Muscle of leg (tissue), 16 donors: ENCODE measurements at places on chromosomes 2 and 18. TPM values are rescaled to one million over a fixed set of nuclear protein-coding genes. Genes with fewer than 3 reads are reported as not detected.
A peak's percentile ranks its signal among the peaks of the same experiment; 100 is the strongest.

The MYCN gene
- total RNA-seq: 5.9 TPM

The GAD1 gene
- total RNA-seq: 0.35 TPM

The UNC50 gene
- total RNA-seq: 36.5 TPM

The SEH1L gene
- total RNA-seq: 16.6 TPM

GRCh38 chr2:175107146-175107545 is 60.9 kb downstream of the ATF2 start:
- no peak for DNase-seq
- H3K4me3 ChIP-seq: no peak overlapping the region
- H3K27ac ChIP-seq: no peak overlapping the region
- H3K4me1 ChIP-seq: no peaks in the 10 kb centered on the region
- peaks cover 2% of the 10 kb centered on the region for H3K36me3 ChIP-seq

GRCh38 chr2:31002537-31003150 is 135.6 kb downstream of the GALNT14 start:
- H3K4me1 ChIP-seq: no peaks in the 10 kb centered on the region
- H3K36me3 ChIP-seq: no peaks in the 10 kb centered on the region
- no peak for DNase-seq
- no peak overlapping the region for H3K27ac ChIP-seq

GRCh38 chr2:1477196-1478040 is 64.2 kb downstream of the TPO start:
- no peak for DNase-seq
- H3K4me1 ChIP-seq: no peaks in the 10 kb centered on the region
- H3K36me3 ChIP-seq: no peaks in the 10 kb centered on the region
- no peak overlapping the region for H3K4me3 ChIP-seq

DNA sequence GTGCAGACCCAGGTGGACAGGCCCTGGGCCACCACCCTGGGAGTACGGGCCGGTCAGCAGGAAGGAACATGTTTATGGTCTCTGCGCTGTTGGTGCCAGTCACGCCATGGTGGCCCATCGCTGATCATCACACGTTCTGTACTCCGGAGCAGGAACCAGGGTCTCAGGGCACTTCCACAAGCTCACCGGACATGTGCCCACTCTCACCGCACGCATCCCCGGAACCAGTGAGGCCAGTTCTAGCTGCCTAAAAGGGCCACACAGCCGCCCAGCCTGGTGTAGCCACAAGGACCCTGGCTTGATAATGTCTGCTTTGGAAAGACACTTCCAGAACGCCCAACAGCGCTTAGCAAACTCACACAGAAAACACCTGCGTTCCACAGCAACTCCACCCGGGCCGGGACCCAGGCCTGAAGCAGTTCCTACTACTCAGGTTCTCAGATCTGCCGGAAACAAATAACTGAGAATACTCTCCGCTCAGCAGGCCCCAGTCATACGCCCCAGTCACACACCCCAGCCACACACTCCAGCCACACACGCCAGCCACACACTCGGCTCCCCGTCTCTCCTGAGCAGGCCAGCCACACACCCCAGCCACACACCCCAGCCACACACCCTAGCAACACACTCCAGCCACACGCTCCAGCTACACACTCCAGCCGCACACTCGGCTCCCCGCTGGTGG is 123.3 kb downstream of the HDAC4 start:
- no peak for DNase-seq
- peaks cover 4% of the 10 kb centered on the region for H3K36me3 ChIP-seq
- peaks cover 62% of the 10 kb centered on the region for H3K4me1 ChIP-seq
- H3K27me3 ChIP-seq: no peaks in the 10 kb centered on the region
- H3K4me3 ChIP-seq: no peak overlapping the region

DNA sequence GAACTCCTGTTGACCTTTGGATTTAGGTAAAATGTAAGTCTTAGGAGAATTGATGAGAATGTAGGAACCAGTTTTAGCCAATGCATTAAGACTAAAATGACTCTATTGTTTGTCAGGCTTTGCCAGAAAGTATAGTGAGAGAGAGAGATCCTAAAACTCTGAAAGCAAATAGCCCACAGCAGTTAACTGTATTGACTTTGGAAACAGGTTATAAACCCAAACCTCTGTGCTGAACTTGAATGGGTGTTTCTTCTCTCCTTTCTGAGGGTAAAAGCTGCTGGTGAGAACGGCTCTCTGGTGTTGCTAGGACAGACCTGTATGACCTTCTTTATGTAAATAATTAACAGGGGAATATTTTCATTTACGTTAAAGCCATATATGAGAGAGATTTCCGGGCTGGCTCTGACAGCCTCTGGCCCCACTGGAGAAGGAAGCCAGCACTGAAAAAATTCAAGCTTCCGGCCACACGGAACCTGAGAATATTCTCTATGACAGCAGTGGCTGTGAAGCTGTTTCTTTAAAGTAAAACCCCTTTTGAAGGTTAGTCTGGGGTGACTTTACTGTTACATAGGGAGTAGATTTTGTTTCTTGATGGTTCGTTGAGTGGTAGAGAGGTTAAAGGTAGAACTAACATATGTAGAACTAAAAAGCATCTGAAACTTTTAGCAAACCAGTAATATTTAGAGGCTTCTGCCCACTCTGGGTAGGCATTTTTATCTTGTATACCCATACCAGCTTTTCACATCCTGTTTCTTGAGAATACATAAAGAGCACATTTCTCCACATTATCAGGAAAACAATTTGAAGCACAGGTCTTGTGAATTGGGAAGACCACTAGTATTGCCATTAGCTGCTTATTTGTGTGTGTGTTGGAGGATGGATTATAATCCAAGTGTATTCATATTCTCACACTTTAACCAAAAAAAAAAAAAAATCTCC is 123.8 kb downstream of the SPTBN1 start:
- peaks cover 37% of the 10 kb centered on the region for H3K4me1 ChIP-seq
- H3K4me3 ChIP-seq: no peak overlapping the region
- no peaks in the 10 kb centered on the region for H3K27me3 ChIP-seq
- H3K27ac ChIP-seq: peak overlapping the region; percentile 59
- peak; percentile 68 for DNase-seq

- H3K36me3 ChIP-seq: no peaks in the 10 kb centered on the region
- H3K27me3 ChIP-seq: no peaks in the 10 kb centered on the region
- H3K4me3 ChIP-seq: no peak overlapping the region
These were observed 83.1 kb upstream of the KLF7 start for GRCh38 chr2:207248702-207249377.

- no peaks in the 10 kb centered on the region for H3K4me1 ChIP-seq
- H3K27ac ChIP-seq: no peak overlapping the region
- no peak overlapping the region for H3K4me3 ChIP-seq
- no peak for DNase-seq
- H3K36me3 ChIP-seq: no peaks in the 10 kb centered on the region
These were observed 243.0 kb upstream of the CHST9 start for GRCh38 chr18:27428120-27428519.

- no peaks in the 10 kb centered on the region for H3K4me1 ChIP-seq
- H3K4me3 ChIP-seq: no peak overlapping the region
- no peaks in the 10 kb centered on the region for H3K27me3 ChIP-seq
- no peaks in the 10 kb centered on the region for H3K36me3 ChIP-seq
These were observed 1399.6 kb upstream of the ZEB2 start for GRCh38 chr2:145919477-145919876.

- no peaks in the 10 kb centered on the region for H3K36me3 ChIP-seq
- no peak overlapping the region for H3K27ac ChIP-seq
- no peak for DNase-seq
- H3K4me1 ChIP-seq: no peaks in the 10 kb centered on the region
- H3K4me3 ChIP-seq: no peak overlapping the region
- no peaks in the 10 kb centered on the region for H3K27me3 ChIP-seq
These were observed 74.6 kb upstream of the PARD3B start for GRCh38 chr2:204470621-204471196.

DNA sequence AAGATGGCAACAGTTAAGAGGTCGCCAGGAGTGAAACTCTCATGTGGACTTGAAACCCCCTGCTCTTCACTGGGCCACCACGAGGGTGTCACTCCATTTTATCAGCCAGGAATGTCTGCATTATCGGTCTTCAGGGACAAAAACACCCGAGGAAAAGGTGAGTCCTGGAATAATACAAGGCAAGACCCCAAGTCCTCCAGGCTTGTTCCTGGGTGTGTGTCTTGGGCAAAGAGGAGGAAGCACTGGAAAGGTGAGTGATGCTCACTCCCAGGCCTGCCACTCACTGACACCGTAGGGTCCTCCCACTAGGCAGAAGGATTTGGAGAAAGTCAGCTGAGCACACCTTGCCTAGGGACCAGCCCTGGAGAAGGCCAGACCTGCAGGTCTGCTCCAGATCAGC is 86.9 kb downstream of the LOXHD1 start:
- no peaks in the 10 kb centered on the region for H3K4me1 ChIP-seq
- no peak overlapping the region for H3K27ac ChIP-seq
- no peak overlapping the region for H3K4me3 ChIP-seq
- DNase-seq: no peak
- no peaks in the 10 kb centered on the region for H3K36me3 ChIP-seq

DNA sequence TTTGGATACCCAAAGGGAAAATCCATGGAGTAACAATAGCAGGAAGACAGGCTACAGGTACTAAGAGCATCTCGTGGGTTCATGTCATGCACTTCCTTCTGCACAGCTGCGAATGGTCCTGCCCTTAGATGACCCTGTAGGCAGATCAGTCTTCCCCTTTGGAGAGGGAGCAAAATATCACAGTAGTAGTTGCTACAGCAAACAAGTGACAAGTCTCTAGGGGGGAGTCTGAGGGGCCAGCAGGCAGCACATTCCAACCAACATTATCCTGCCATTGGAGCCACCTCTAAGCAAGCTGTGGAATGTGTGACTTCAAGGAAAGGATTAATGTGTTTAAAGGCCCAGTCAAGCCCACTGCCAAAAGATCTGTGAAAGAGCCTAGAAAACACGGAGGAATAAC is 273.2 kb upstream of the PARD3B start:
- peaks cover 9% of the 10 kb centered on the region for H3K4me1 ChIP-seq
- H3K27me3 ChIP-seq: no peaks in the 10 kb centered on the region
- peak; percentile 53 for DNase-seq
- no peak overlapping the region for H3K27ac ChIP-seq
